Stimulated activated CD8-positive, alpha-beta memory T cell treated with anti-CD3 and anti-CD28 coated beads, Interleukin-7, amount 100 ng/mL, for 1 hour (primary cell): ENCODE measurements at places on chromosomes 11 and 22.

- DNase-seq, result no peak
Observed at GRCh38 chr11:125435461-125436238, 60.4 kb downstream of the FEZ1 start.

DNA sequence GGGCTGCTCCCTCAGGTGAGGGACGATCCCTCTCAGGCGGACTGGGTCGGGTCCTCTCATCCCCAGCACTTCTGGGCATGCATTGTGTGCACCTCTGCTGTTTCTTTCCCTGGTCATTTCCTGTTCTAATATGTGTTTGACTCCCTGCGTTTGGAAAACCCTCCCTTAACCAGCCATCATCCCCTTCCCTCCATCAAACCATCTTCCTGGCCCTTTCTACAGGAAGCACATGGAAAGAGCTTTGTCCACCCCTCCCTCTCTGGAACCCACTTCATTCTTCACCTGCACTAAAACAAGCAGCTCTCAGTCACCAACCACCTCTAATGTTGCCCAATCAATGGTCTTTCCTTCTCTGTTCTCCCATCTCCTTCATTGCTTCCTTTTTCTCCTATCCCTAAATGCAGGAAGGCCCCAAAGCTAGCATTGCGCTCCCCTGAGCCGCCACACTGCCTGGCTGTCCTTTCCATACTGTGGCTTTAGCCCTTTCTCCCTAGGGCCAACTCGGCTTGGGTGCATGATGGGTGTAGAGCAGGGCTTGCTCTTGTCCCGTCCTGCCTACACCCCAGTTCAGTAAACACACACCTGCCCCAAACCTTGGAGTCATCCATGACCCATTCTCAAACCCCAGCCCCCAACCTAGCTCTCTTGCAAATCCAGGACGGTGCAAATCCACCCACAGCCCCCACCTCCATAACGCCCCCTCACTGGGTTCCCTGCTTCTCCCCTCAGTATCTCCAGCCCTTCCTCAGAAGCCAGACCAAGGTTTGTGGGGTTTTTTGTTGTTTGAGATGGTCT, 5.4 kb upstream of the GAS2L1 start:
- no peak for DNase-seq

- no peak for DNase-seq
Observed at GRCh38 chr22:47012589-47013370, 250.3 kb downstream of the TBC1D22A start.

GRCh38 chr11:134181707-134182106, 42.1 kb downstream of the NCAPD3 start:
- DNase-seq, result no peak

DNA sequence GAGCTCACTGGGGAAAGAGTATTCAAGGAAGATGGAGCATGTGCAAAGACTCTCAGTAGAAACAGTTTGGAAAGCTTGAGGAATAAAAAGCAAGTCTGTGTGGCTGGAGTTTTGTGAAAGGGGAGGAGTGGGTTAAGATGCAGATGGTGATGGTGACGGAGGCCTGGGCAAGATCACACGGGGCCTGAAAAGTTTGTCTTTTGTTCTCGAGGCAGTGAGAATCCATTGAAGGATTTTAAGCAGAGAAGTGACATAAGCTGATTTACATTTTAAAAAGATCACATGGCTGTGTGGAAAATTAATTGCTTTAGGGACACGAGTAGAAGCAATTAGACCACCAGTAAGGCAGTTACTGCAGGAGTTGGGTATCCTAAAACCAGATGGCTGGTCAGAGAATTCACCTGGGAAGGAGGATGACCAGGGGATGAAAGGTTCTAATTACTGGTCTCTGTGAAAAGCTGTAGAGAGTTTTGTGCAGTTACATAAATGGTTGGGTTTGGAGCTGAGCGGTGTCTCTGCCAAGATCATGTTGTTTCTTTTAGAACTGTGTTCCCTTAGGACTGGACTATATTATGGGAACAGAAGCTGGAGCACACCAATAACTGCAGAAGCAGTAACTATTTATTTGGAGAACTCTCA, 7.1 kb downstream of the RRP8 start:
- DNase-seq, result no peak

DNA sequence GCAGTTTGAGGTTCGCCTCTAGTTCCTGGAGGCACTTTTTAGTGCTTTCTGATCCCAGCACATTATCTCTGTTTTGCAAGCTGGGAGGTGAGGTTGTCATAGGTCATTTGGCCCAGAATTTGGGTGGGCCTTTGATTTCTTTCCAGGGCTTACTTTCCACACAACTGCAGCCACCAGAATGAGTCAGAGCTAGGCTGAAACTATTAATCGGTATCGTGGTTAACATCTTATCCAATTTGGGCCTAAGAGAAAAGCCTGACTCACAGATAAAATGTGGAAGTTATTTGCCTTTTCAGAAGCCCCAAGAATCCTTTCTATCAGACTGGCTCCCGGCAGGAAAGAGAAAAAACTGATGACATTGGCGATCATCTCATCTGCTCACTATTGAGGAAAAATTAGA, 166.4 kb downstream of the KIRREL3 start:
- DNase-seq, result no peak

DNA sequence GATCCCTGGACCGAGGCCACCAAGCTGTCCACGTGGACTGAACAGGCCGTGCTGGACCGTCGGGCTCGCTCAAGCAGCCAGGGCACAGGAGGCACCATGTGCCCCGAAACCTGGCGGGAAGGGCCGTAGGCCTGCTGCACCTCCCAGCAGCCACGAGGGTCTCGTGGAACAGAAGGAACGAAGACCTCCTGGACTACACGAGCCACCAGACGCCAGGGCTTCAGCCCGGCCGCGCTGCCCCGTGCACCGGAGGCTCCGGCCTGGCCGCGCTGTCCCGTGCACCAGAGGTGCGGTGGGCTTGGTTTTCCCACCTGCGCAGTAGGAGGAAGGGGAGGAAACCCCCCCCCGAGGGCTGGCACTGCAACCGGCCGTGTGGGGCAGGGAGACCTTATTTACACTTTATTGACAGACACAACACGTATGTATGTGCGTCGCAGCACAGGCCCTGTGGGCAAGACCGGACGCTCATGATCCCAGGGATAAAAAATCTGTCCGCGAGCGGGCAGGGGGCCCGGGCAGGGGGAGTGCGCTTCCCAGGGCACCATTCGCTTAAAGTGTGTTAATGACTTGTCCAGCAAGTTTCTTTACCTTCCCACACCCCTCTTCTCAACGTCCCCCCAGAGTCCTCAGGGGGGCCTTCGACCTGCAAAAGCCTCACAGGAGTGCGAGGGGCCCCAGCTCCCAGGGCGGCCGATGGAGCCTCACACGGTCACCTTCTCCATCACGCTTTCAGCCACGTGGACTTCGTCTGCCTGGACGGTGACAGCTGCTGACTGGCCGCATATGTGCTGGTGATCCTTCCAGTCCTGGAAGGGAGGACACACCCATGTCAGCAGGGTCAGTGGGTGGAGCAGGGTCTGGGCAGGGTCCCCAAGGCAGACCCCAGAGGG, 7.0 kb downstream of the DRD4 start:
- DNase-seq, result no peak

- DNase-seq, result no peak
Observed at GRCh38 chr22:21590809-21591641, 23.5 kb downstream of the UBE2L3 start.

- DNase-seq, result no peak
Observed at GRCh38 chr11:17578296-17578695, 31.2 kb downstream of the OTOG start.

GRCh38 chr11:8100605-8101004, 19.6 kb downstream of the TUB start:
- DNase-seq, result no peak
